Fibroblast of mammary gland (primary cell): ENCODE measurements at places on chromosomes 13 and 19.

DNA sequence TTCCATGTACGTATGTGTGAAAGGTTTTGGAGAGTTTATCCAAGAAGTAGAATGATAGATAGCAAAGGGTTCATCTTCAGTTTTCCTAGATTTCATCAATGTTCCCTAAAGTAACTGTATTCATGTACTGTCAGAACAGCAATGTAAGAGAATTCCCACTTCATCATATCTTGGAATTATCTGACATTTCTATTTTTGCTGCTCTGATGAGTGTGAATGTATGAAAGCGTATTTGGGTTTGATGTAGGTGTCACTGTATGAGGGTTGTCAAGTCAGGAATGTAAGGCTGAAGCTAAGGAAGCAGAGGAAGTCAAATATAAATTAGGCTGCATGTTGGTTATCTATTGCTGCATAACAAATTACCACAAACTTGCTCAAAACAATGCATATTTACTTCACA, 7.2 kb upstream of the KATNAL1 start:
- no peak for DNase-seq

DNA sequence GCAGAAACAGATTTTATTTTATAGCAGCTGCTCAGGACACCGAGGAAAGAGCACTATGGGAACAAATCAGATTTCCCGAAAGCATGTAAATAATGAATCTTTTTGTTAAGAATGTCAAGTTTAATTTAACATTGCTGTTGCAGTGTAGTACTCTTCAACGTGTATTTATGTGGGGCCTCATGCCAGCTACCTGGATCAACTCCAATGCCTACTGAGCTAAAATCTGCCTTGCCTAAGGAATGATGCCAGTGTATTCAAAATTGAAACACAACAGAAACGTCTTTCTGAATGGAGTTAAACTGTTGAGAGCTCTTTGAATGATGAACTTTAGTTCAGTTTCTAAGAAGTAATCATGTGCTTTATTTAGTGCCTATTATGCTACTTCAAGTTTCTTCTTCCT, 1379.8 kb upstream of the ATXN8OS start:
- no peak for DNase-seq

GRCh38 chr13:28743499-28744083, 24.8 kb upstream of the SLC46A3 start:
- DNase-seq: no peak

DNA sequence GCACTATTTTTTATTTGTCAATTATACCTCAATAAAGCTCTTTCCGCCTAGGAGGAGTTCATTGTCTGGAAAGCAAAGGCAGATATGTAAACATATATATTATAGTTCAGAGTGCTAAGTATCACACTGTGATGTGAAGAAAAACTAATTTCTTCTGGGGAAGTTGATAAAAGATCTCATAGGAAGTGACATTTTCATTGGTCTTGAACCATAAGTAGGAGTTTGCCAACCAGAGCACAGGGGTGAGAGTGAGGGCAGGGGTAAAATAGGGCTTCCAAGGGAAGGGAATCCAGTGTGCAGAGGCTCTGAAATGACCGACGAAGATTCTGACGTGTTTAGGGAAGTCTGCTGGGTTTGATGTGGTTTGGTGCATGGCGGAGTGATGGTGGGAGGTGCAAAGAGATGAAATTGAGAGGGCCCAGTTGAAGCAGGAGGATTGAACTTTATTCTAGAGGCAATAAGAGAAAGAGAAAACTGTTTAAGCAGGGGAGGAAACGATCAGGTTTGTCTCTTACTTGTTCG, 780 bp upstream of the GTF2F2 start:
- DNase-seq: peak; percentile 73

- DNase-seq: no peak
Measured at GRCh38 chr19:51820831-51821446, 26.0 kb downstream of the FPR3 start.

GRCh38 chr13:40697711-40698110, 31.3 kb upstream of the FOXO1 start:
- no peak for DNase-seq

- peak; percentile 49 for DNase-seq
Measured at GRCh38 chr19:4523306-4524110, 5.2 kb upstream of the PLIN4 start.

- DNase-seq: no peak
Measured at GRCh38 chr19:18639706-18640243, 2.9 kb downstream of the KLHL26 start.

DNA sequence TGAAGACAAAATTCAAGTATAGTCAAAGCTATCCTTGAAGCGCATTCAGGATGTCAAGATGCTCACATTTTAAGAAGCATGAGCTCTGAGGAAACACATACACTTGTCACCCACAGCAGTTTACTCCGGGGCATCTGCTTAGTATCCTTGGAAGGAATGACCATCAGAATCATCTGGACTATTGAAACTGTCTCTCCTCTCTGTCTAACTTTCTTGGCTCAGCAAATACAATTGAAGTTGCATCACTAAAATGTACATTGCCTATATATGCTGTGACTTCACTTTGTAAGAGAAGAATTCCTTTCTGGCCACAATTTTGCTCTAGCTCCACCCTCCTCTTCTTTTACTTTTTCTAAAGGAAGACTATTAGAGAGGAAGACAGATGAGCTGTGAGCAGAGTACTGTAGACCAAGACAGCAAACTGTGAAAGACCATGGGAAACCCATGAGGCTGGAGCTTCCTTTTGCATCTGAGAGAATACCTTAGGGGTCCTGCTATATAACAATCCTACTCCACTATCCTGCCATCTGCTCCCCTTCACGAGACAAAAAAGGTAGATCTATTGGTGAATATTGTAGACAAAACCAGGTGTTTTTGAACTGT, 906.3 kb downstream of the PCDH9 start:
- no peak for DNase-seq

- peak; percentile 94 for DNase-seq
Measured at GRCh38 chr19:50657712-50658440, 8.6 kb downstream of the C19orf81 start.

DNA sequence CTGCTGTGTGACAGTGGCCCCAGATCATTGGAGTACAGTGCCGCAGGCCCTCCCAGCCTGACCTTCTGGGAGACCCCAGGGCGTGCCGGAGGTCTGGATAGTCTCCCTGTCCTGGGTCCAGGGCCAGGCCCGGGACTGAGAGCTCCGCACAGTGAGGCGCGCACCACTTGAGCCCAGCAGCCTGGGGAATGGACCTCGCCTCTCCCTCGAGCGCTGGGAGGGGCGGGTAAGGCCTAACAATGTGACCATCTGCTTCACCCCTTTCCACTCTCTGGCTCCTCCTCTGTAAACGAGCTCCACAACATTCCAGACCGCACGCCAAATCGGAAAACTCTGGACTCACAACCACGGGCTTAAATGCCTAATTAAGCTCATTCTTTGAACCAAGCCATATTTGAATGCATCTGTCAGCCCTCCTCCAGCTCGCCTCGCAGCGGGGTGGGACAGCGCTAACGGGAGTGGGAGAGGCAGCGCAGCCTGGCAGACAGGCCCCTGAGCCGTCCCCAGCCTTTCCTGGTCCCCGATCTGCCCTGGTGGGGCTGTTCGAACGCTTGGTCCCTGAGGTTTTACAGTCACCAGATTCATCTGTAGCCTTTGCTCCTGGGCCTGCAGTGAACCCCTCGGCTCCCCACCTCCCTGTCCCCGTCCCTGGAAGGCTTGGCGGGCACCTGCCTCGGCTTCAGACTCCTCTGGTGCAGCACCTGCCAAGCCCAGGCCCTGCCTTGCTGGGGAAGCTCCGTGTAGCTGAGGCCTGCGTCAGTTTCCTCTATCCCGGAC, 120.7 kb upstream of the VSTM2B start:
- DNase-seq: no peak

DNA sequence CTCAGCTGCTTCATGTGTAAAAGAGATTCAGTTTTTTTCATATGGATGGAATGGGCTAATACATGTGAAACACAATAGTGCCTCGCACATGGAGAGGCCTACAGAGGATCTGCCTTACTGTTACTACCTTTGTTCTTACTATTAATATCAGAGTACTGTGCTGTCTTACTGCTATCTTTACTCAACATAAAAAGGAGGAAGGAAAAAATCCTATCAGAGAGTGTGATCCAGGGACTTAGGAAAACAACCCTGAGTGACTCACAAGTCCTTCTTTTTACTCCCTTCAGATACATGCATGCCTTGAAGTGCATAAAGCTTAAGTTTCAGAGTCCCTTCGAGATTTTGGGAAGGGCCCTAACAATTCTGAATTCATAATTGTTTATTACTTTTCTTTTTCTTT, 136.8 kb downstream of the TBC1D4 start:
- peak; percentile 17 for DNase-seq

DNA sequence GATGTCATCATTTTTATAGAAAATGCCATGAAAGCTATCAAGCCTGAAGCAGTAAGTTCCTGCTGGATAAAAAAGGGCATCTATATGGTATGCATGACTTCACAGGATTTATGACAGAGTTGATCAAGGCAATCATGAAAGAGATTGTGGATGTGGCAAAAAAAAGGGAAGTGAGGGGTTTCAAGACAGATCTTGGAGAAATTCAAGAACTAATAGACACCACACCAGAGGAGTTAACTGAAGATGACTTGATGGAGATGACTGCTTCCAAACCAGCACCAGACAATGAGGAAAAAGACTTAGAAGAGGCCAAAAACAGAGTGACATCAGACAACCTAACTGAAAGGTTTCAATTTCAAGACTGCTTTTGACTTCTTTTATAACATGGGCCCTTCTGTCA, 691.1 kb upstream of the SLC10A2 start:
- no peak for DNase-seq

- peak; percentile 33 for DNase-seq
Measured at GRCh38 chr19:35913589-35913988, 5.5 kb upstream of the TYROBP start.

DNA sequence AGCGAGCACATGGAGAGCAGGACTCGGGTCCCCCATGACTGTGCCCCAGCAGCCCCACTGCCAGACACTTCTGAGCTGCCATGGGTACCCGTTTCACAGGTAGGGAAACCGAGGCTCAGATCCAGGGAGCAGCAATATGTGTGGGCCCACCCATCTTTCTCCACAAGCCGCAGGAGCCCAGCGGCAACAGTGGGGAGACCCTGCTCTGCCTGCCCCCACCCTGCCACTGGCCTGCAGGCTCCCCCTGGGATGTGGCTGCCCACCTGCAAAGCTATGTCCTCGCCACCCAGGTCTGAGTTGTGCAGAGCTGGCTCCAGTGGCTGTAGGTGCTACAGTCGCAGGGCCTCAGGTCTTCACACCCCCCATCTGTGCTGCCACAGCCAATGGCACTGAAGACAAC, 50.6 kb upstream of the C1QTNF9B start:
- DNase-seq: no peak

DNA sequence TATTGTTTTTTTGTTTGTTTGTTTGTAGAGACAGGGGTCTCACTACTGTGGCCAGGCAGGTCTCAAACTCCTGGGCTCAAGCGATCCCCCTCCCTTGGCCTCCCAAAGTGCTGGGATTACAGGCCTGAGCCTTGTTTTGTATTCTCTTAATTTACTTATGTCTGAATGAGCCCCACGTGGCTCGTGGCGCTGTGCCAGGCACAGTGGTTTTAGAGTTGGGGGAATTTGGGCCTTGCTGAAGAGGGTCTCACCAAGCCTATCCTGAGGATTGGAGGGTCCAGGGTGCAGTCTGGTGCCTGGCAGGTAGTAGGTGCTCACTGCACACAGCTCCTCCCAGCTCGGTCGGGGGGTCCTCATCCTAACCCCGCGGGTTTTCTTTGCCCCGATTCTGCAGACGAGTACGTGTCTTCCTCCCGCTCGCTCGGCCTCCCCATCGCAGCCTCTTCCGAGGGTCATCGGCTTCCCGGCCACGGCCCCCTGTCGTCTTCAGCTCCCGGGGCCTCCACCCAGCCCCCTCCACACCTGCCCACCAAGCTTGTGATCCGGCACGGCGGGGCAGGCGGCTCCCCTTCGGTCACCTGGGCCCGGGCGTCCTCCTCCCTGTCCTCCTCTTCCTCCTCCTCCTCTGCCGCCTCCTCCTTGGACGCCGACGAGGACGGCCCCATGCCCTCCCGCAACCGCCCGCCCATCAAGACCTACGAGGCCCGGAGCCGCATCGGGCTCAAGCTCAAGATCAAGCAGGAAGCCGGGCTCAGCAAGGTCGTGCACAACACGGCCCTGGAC, 12.1 kb upstream of the EHD2 start:
- DNase-seq: no peak

DNA sequence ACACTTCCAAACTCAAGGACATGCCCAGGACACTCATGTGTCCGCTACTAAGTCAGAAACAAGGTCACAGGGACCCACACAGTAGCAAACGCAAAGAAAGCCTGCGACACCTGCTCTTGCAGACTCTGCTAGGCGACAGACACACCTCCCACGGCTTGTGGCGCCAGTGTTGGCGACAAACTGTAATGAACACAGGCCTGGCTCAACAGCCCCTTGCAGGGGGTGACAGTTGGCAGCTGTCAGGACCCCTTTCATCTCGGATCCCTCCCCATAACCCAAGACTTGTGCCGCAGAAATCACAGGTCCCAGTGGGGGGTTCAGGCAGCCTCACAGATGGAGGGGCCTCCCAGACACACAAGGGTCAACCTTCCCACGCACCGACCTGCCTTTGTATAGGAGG, 364 bp downstream of the CKM start:
- DNase-seq: no peak
